ENCODE measurements at places on chromosomes 4 and X. TPM values are rescaled to one million over a fixed set of nuclear protein-coding genes. Genes with fewer than 3 reads are reported as not detected.

Gene SLC6A14
- total RNA-seq: not detected

Gene TSPAN7
- not detected for total RNA-seq

Gene SNCA
- total RNA-seq: 2.0 TPM

Gene BST1
- 13.8 TPM for total RNA-seq

Gene TGIF2LX
- not detected for total RNA-seq

Data from smooth muscle cell of trachea (primary cell).